ENCODE measurements at places on chromosomes 6 and 20.

GRCh38 chr20:10111139-10111958 is 76.6 kb downstream of the ANKEF1 start:
- DNase-seq, result no peak

DNA sequence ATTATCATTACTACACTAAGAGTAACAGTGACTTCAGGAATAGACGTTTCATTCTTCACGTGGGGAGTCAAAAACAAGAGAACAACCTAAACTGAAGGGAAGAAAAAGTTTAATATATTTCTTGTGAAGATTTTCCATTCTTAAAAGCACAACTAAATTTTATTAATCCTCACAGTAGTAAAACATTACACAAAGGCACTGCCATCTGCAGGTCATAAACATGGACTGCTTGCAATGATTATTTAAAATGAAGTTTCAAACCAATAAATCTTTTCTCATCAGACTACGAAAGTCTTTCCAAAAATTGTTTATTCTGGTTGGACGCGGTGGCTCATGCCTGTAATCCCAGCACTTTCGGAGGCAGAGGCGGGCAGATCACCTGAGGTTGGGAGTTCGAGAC is 2.6 kb downstream of the NCOA5 start:
- DNase-seq, result no peak

- DNase-seq, result no peak
Observed at GRCh38 chr20:10898552-10898951, 224.8 kb upstream of the JAG1 start.

DNA sequence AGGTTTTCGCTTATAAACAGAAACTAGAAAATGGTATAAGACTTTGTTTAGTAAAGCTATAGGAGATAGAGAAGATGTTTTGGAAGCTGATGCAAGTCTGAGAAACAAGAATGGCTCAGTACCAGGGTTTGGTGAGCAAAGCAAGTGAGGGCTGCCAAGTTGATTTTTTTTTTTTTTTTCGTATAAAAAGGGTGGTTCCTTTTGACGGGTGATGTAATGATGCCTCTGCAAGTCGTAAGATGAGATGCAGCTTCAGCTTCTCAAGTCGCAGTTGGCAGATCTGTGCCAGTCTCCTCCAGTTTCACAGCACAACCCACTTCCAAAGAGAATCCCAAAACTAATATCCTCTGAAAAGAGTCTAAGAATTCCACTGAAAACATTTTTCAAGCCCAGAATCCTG is 252.8 kb upstream of the CDH4 start:
- DNase-seq, result no peak

DNA sequence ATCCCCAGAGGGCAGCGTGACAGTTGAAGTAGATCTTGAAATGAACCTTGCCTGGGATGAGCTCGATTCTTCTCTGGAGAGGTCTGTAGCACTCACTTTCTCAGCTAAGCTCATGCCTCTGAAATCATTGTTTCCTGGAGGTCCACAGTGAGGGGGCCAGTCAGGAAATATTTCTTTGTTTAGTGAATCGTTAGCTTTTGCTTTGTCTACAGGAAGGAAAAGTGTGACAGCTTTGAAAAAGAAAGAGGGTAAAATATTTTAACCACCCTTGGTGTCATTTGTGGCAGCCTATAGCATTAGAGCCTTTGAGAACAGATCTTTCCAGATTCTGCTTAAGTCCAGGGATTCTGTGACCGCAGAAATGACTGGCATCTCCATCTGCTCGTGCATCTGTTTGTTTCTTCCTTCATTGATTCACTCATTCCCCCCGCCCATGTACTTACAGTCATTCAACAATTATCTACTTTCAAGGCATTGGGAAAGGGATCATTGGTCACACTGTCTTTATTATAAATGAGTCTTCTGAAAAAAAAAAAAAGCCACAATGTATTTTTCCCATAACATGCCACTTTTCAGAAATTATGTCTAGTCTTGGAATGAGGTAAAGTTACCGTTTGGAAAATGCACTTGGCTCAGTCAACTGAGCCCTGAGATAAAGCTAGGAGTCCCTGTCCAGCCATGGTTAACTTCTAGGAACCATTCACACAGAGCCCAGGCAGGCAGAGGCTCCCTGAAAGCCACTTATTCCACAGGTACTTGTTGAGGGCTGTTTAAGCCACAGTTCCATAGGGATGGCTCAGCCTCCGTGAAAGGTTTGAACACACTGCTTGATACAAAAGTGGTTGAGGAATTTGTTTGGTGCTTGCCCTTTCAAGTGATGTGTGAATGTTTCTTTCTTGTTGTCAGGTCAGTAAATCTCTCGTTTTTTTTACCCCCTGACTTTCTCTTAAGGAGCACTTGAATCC is 86.0 kb downstream of the TIAM2 start:
- no peak for DNase-seq

DNA sequence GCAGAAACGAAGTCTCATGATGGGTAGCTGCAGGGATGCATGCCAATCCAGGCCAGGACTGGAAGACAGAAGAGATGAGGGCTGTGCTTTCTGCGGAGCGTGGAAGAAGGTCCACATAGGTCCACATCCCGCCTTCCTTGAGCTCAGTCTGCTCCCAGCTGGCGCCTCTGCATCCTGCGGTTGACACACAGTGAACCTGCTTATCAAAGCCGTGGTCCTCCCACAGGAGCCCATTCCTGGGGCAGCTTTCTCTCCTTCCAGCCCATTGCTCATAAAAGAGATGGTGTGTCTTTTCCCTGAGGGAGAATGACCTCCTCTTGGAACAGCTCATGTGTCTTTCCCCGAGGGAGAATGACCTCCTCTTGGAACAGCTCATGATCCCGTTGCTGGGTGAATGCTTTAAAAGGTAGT is 225.4 kb downstream of the CDH4 start:
- no peak for DNase-seq

- no peak for DNase-seq
Observed at GRCh38 chr20:24316731-24317130, 152.7 kb upstream of the SYNDIG1 start.

GRCh38 chr20:62723351-62723750 is 14.7 kb downstream of the NTSR1 start:
- no peak for DNase-seq

DNA sequence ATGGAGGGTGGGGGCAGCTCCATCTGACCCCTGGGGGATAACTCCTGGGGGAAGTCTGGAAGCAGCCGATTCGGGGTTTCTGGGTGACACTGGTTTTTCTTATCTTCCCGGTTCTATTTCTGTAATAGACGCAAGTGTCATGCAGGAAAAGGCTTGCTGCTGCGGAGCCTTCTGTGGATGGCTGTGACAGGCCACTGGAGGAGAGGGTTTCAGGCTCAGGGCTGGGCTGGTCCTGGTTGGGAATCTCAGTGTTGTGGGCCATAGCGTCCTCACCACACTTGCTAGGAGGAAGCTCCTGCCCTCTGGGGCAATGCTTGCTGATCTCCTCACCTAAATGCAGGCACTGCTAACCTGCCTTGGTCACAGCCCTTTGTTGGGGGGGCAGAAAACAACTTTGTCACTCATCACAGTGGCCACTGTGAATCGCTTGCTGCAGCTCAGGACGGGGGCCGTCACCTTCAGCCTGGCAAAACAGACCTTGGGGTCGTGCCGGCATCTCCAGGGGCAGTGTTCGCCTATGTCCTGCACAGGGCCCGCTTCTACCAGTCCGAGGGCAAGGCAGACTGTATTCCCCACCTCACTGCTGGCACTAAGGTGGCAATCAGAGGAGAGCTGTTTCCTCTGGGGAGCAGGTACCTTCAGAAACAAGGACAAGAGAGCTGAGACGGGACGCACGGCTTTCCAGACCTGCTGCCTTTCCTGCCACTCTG is 4.4 kb upstream of the TUBB1 start:
- no peak for DNase-seq

- DNase-seq, result no peak
Observed at GRCh38 chr6:54719131-54719530, 127.4 kb upstream of the FAM83B start.

- no peak for DNase-seq
Observed at GRCh38 chr6:36487698-36488097, 44.9 kb downstream of the KCTD20 start.

GRCh38 chr6:65186826-65187225 is 520.2 kb downstream of the EYS start:
- no peak for DNase-seq

GRCh38 chr6:169420912-169421543 is 167.4 kb upstream of the THBS2 start:
- no peak for DNase-seq

GRCh38 chr6:38997128-38997761 is 51.3 kb upstream of the GLP1R start:
- DNase-seq, result peak; percentile 13

DNA sequence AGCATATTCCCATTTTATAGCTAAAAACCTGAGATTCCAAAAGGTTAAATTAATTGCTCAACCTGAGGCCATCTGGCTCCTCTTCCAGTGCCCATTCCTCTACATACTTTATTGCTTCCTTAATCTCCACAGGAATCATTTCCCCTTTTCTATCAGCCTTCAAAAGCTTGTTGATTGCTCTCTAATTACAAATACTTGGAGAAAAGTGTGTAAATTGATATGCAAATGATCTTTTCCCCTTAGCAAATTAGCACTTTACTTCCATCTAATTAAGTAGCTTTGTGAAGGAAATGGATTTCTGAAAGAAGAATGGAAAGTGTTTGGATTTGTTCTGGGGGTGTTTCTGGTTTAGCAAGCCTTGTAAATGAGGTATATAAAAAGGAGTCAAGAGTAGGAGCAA is 323.3 kb downstream of the GRIK2 start:
- DNase-seq, result no peak

DNA sequence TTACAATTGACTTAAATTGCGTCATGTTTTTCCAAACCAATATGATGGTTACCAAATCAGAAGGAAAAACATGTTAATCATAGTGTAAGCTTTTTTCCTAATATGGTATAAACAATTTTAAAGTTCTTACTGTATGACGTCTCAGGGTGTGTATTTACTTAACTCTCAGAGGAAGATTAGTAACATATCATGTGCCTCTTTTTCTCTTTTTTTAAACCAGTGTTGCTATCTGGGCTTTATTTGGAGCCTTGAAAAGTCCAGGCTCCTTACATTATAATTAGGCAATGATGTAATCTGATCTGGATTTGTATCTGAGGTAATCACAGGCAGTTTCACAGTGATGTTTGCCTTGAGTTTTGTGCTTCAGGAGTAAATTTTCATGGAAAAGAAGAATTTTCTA is 20.4 kb upstream of the RAB23 start:
- no peak for DNase-seq

GRCh38 chr6:53112404-53112803 is 36.2 kb downstream of the GCM1 start:
- DNase-seq, result no peak

Data from GM10248 (cell line).